GM12892 (cell line): ENCODE measurements at places on chromosomes 5 and 9.

GRCh38 chr5:37751227-37751626, 88.6 kb downstream of the GDNF start:
- DNase-seq = no peak

- DNase-seq = no peak
Measured at GRCh38 chr5:53777864-53778618, 217.6 kb downstream of the NDUFS4 start.

GRCh38 chr5:169100735-169101075, 200.2 kb downstream of the SLIT3 start:
- no peak for DNase-seq

DNA sequence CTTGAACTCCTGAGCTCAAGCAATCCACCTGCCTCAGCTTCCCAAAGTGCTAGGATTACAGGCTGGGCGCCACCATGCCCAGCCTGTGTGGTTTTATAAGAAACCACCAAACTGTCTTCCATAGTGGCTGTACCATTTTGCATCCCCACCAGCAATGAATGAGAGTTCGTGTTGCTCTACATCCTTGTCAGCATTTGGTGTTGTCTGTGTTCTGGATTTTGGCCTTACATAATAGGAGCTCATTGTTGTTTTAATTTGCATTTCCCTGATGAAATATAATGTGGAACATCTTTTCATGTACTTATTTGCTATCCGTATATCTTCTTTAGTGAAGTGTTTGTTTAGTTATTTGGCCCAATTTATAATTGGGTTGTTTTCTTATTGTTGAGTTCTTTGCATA, 29.8 kb downstream of the PHF2 start:
- DNase-seq = no peak

GRCh38 chr5:153486771-153487170, 3.7 kb upstream of the GRIA1 start:
- no peak for DNase-seq

DNA sequence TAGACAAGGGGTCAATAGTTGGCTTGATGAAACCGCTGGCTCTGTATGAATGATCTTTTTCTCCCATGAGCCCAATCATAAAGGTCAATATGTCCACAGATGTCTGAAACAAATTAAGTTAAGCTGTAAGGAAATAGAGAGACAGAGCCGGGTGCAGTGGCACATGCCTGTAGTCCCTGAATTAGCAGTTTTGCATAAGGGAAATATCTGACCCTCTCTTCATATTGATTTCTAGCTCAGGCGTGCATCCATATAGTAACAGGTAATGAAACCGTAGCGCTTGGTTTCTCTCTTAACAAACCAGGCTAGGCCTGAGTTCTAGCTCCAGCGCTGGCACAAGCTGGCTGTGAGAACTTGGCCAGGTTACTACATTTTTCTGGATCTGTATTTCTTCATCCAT, 118.1 kb upstream of the ERCC6L2 start:
- no peak for DNase-seq

DNA sequence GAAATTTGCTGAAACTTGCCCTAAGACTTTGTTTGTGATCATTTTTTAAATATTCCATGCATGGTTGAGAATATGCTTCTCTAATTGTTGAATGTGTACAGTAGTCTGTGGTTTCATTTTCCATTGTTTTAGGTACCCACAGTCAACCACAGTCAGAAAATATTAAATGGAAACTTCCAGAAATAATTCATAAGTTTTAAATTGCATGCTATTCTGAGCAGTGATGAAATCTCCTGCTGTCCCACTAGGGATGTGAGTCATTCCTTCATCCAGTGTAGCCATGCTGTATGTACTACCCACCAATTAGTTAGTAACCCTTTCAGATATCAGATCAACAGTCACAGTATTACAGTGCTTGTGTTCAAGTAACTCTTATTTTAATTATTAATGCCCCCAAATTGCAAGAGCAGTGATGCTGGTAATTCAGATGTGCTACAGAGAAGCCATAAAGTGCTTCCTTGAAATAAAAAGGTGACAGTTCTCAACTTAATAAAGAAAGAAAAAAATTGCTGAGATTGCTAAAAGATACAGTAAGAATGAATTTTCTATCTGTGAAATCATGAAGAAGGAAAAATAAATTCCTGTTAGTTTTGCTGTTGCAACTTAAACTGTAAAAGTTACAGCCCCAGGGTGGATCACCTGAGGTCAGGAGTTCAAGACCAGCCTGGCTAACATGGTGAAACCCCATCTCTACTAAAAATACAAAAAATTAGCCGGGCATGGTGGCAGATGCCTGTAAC, 79.9 kb upstream of the FBXL17 start:
- no peak for DNase-seq

DNA sequence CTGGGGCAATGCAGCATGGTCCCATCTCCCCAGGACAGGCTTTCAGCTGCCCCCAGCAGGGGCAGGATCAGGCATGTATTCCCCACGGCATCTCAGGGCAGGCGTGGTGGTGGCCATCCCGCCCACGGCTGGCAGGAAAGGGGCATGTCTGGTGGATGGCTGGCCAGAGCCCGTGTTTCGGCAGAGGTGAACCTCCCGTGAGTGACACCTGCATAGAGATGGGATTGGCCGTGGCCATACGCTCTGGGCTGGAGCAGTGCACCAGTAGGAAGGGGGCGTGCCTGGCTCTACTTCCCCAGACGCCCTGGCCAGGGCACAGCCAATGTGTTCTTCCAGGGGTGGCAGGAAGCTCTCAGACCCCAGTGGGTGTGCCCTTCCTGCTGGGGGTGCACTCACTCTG, 139.1 kb downstream of the ZNF354C start:
- no peak for DNase-seq

- no peak for DNase-seq
Measured at GRCh38 chr5:132001647-132002561, 9.6 kb downstream of the ACSL6 start.

DNA sequence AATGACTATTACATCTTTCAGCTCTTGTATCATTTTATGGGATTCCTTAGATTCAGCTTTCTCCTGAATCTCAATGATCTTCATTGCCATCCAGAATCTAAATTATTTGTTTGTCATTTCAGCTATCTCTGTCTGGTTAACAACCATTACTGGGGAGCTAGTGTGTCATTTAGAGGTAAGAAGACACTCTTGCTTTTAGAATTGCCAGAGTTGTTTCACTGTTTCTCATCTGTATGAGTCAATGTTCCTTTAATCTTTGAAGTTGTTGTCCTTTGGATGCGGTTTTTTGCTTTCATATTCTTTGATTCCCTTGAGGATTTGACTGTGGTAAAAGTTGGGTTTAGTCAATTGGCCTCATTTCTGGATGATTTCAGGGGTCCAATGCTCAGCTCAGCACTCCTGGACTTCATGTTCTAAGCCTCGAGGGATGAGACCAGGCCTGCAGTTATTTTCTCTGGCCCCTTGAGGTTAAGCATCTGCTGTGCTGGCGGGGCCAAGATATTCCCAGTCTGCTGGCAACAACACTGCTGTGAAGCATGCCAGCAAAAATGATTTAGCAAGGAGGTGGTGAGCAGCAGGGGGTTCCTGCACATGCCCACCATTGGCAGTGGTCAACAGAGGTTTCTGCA, 102.4 kb upstream of the PCSK5 start:
- DNase-seq = no peak
